ENCODE measurements at places on chromosomes 2 and 18.

DNA sequence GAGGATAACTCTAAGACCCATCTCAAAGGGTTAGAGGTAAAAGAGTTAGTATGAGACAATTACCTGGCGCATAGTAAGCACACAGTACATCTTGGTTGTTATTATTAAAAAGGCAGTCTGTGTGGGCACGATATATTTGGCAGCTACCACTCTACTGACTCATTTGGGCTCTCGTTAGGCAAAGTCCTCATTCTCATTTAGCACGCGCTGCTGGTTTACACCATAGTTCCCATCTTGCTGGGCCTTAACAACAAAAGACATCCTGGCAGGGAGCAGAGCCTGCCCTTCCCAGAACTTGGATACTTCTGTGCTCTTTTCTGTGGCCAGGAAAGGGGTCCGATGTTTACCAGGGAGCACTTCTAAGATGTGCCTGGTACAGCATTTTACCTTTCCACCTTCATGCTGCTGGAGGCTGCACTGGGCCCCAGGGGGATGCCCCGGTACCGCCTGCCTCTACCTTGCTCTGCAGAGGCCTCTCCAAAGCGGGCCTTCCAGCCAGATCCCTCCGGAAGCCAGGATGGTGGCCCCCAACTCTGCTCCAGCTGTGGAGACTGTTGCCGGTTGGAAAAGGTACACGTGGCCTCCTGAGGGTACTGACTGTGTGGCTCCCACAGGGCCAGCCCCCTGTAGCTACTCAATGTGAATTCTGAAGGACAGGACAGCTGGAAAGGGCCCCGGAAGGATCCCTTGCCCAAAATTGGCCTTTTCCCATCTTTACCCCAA is 15.0 kb downstream of the GLI2 start:
- no peak for DNase-seq

GRCh38 chr18:59631583-59632181 is 65.5 kb downstream of the CCBE1 start:
- DNase-seq: no peak

DNA sequence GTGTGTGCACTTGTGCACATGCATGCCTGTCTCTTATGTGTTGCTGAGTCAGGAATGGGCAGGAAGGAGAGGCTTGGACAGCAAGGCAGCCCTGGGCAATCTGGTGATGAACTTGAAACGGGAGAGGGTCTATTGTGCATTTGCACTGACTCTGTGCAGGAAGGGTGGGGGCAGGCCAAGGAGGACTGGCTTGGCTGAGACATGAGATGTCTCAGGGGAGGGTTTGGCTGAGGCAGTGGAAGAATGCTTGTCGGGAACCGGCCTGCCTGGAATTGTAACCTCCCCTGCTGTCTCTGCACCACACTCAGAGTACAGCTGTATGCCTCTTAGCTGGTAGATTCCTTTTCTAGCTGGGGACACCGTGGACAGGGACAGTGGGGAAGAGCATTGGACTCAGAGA is 176.1 kb upstream of the TNP1 start:
- no peak for DNase-seq

DNA sequence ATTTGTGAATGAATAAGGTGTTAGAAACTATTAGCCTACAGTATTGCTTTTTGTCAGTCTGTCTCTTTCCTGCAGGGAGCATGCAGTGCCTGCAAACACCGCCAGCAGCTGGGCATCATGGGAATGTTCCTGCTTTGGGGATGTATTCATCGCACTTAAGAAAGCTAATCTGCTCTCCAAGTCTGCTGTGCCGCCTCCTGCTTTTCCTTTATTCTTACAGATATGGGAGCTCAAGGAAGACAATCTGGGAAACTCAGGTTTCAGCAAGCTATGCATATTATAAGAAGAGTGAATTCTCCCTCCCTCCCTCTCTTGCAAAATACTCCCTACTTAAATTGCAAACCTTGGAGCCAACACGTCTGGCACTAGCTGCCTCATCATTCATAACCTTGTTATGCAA is 479.2 kb upstream of the ACVR2A start:
- no peak for DNase-seq

DNA sequence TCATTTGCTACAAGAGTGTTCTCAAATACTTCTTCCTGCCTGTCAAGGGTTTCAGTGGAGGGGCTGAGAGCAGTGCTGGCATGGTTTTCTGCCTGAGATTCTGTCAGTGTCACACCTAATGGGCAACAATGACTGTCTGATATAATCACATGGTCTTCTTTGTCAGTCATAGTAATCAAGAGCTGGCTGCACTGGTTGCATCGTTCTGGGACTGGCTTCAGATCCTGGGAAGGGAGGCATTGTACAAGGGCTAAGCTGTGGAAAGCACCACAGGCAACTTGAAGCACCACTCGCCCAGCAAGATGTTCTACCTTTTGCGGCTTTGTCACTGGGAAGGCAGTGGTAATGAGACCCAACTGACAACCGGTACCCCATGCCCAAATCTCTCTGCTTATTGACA is 19.6 kb downstream of the ALS2 start:
- DNase-seq: no peak

GRCh38 chr2:535222-535621 is 142.0 kb downstream of the TMEM18 start:
- no peak for DNase-seq

DNA sequence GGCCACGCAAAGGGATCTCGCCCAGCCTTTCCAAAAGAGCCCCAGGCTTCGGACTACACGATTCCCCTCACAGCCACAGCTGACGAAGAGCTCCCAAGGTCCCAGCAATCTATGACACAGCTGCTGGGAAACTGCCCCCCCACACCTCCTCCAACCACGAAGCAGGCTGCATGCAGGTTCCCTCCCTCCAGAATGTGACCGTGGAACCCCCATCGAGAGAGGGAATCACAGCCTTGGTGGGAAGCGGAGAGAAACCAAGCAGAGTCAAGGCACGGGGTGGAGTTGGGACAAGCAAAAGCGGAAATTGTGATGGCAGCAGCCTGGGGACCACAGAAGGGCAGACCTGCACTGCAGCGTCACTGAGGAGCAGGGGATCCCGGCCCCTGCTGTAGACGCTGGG is 50.3 kb downstream of the KCNF1 start:
- no peak for DNase-seq

GRCh38 chr2:110948027-110948674 is 172.6 kb upstream of the BCL2L11 start:
- DNase-seq: no peak

DNA sequence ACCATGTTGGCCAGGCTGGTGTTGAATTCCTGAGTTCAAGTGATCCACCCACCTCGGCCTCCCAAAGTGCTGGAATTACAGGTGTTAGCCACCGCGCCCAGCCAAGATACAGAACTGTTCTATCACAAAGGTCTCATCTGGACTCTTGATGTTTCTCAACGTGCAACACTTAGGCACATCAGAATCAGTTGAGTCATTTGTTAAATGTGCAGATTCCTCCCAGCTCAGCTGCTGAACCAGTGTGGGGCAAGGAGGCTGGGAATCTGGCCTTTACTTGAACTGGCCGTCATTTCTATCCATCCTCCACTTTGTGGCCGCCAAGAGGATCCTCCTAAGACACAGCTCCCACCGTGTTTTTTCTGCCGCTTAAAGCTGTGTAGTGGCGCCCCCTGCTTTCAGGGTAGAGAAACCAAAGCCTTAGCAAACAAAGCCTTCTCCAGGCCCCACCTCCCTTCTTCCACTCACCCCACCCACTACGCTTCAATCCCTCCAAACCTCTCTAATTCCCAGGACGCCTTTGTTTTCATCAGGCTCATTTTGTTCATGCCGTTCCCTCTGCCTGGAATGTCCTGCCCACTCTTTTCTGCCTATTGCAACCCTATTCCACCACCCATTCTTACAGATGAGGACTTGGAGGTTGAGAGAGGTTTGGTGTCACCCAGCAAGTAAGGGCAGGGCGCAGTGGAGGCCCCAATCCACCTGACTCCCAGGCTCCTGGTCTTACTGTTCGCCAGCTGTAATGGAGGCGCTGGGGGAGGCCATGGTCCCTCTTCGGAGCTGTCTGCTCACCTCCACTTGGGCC is 776 bp upstream of the SPEG start:
- DNase-seq: no peak

- no peak for DNase-seq
Observed at GRCh38 chr2:188430705-188431104, 139.0 kb downstream of the GULP1 start.

DNA sequence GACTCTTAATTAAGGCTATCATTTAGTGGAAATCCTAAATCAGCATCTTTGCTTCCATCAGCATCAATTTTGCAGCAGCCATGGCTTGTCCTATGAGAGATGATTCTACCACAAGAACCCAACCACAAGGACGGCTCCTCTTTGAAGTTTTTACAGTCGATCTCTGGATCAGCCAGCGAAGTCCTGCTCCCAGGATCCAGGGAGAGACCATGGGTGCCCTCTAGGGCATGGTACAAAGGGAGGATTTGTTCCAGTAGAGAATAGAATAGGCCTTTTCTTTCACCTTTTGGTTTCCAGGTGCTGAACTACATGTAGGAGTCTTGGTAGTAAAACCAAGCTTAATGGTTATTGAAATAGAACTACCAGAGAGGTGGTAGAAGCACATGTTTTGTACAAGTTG is 52.7 kb downstream of the TMEM200C start:
- DNase-seq: no peak

GRCh38 chr2:70711191-70711590 is 56.8 kb downstream of the ADD2 start:
- no peak for DNase-seq

Data from esophagus squamous epithelium (tissue), 5 donors.